ENCODE measurements at places on chromosomes 3 and 15. TPM values are rescaled to one million over a fixed set of nuclear protein-coding genes. Genes with fewer than 3 reads are reported as not detected.

SOX14 gene
- not detected for total RNA-seq

ITPKA gene
- total RNA-seq, result 0.59 TPM

DPPA2 gene
- not detected for total RNA-seq

KCNH8 gene
- total RNA-seq, result under 0.01 TPM

NR2F2 gene
- total RNA-seq, result 27.3 TPM

ZBED2 gene
- total RNA-seq, result not detected

SPATA12 gene
- total RNA-seq, result not detected

CD96 gene
- not detected for total RNA-seq

C15orf61 gene
- 2.4 TPM for total RNA-seq

CATSPER2 gene
- 9.6 TPM for total RNA-seq

FAM240A gene
- not detected for total RNA-seq

MOBP gene
- total RNA-seq, result not detected

FBXW12 gene
- not detected for total RNA-seq

IL5RA gene
- not detected for total RNA-seq

PROK2 gene
- not detected for total RNA-seq

DAPK2 gene
- total RNA-seq, result not detected

PLA2G4B gene
- 1.5 TPM for total RNA-seq

EOMES gene
- total RNA-seq, result not detected

SEMA3F gene
- 0.23 TPM for total RNA-seq

IMPG2 gene
- total RNA-seq, result 0.59 TPM

RLBP1 gene
- total RNA-seq, result not detected

PLA2G4E gene
- not detected for total RNA-seq

GPR171 gene
- not detected for total RNA-seq

PYGO1 gene
- 10.4 TPM for total RNA-seq

CD276 gene
- total RNA-seq, result 175 TPM

XYLB gene
- total RNA-seq, result 3.6 TPM

CYP8B1 gene
- total RNA-seq, result not detected

DBR1 gene
- 14.8 TPM for total RNA-seq

C3orf80 gene
- total RNA-seq, result 3.6 TPM

Data from smooth muscle cell of the umbilical artery (primary cell).